OCI-LY7 (cell line): ENCODE measurements at places on chromosomes 6 and 20. TPM values are rescaled to one million over a fixed set of nuclear protein-coding genes. Genes with fewer than 3 reads are reported as not detected.

DNA sequence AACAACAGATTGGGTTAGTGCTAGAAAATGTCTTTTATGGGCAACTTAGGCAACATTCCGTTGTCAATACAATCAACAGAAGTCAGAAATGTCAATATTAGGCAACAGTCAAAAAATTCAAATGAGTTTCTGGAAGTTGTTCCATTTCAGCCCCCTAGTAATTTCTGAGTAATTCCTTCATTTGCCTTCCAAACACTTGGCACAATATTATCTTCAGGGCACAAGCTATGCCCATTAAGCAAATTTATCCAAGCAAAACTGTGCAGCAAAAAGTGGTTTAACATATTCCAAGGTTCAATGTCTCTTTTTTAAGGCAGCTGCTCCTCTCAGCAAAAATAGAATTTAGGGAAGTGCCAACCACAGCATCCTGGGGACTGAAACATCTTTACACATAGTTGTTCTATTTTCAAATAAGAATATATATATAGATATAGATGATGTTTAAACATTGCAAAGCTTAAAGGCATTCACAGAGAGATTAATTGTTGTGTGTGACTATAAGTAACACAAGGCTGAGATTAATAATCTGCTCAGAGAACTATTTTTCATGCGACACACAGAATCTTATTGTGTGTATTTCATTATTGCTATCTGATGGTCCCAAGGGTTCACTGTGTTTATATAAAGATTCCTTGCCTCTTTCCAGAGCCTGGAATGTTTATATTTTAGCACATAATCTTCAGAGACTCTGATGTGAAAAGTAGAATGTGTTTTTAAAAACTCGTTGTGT, 75.2 kb upstream of the ADTRP start:
- DNase-seq: no peak

DNA sequence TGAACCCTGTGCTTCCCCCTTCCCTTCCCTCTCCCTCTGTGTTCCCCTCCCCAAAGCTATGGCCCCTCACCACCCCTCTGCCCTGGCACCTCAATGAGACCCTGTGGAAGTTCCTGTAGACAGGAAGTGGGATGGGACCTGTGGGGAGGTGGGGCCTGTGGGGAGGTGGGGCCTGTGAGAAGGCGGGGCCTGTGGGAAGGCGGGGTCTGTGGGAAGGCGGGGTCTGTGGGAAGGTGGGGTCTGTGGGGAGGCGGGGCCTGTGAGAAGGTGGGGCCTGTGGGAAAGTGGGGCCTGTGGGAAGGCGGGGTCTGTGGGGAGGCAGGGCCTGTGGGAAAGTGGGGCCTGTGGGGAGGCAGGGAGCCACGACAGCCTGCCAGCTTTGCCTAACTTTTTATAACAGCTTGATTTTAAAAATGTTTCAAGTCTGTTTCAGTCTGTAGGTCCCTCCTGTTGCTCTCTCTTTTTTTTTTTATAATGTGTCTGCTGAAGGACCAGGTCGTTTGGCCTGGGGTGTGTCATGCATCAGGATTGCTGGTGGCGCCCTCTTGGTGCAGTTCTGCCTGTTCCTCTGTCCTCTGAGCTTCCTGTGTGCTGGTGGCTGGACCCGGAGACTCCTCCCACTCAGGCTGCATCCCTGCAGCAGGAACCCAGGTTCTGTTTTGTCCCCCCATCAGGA, 70.5 kb upstream of the SLCO4A1 start:
- DNase-seq: peak; percentile 80

GRCh38 chr6:44264154-44265006, 971 bp downstream of the NFKBIE start:
- DNase-seq: peak; percentile 90

GRCh38 chr20:50041246-50041873, 58.6 kb downstream of the SNAI1 start:
- DNase-seq: peak; percentile 88

DNA sequence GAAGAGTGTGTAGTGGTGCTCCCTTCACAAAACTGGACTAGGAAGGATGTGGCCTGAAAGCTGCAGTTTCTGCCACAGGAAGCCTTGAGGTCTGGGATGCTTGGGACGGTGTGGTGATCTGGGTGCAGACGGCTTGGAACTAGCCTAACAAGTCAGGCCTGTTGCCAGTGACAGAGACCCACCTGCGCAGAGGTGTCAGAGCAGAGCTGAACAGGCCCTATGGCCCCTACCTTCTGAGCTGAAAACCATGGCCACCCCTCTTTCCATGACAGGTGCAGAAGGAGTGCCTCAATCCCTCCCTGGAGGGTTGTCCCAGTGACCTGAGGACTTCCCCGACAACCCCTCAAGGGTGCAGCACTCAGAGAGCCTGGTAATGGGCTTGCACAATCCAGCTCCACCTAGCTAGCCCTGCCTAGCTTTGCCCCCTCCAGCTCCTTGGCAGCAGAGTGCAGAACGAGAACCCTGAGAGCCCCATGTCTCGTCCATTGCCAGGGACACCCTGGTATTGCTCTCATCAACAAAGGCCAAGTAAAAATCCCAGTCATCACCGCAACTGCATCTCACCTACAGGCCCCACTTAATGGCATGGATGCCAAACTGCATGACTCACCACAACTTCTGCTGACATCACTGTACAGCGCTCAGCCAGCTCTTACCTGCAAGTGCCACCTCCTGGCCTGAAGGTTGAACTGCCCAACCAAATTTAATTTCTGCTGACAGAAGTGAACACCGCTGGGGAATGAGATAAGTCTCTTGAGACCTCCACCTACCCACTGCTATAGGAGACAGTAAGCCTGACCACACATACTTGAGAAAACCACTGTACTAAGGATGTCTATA, 563.1 kb downstream of the TFAP2A start:
- DNase-seq: no peak

DNA sequence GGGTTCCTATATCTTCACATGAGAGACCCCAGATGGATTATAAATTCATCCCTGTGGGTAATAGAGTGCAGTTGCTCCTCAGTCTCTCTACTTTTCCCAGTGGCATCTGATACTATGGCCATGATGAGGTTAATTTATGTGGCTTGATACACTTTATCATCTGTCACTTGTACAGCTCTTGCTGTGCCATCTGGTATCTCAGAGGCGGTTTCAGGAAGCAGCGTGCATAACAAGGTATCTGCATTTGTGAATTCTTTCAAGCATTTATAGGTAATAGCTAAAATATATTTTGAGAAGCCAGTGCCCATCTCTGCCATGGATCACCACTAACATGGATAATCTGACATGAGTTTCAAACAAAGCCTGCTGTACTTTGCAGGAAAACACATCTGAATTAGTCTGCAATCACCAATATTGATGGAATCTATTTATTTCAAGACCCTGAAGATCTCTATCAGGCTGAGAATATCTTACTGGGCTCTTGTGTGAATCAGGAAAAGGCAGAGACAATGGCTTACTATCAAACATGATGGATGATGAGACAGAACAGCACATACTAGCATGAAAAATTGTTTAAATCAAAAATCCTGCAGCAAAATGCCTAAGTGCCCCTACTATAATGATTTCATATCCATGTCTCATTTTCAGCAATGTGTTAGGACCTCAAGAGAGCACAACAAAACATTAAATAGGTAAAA, 548.7 kb upstream of the MAP3K7 start:
- DNase-seq: no peak

The TINAG gene
- total RNA-seq: not detected in 2 replicates

The FOXA2 gene
- total RNA-seq: not detected in 2 replicates

The GPX5 gene
- not detected in 2 replicates for total RNA-seq

The TBPL1 gene
- total RNA-seq: 47.7 and 50.0 TPM in 2 replicates
